Activated CD8-positive, alpha-beta T cell treated with anti-CD3 and anti-CD28 coated beads, Interleukin-2, amount 10 ng/mL, durations not matched to agents 7 days and 5 days (primary cell): ENCODE measurements at places on chromosomes 12 and 14. TPM values are rescaled to one million over a fixed set of nuclear protein-coding genes. Genes with fewer than 3 reads are reported as not detected.

DNA sequence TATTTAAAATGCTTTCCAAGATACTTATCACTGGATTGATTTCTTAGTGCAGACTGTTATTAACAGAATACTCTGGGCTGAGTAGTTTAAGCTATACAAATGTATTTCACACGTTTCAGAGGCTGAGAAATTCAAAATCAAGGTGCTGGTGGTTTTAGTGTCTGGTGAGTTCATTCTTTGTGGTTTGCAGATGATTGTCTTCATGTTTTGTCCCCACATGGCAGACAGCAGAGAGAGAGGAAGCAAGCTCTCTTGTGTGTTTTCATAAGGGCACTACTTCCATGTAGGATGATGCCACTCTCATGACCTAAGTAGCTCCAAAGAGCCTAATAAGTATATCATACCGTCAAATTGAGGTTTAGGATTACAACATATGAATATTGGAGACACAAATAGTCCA is 1348.9 kb upstream of the FLRT2 start:
- no peak overlapping the region for H3K27ac ChIP-seq
- H3K27me3 ChIP-seq, result no peaks in the 10 kb centered on the region
- no peaks in the 10 kb centered on the region for H3K4me1 ChIP-seq
- H3K36me3 ChIP-seq, result no peaks in the 10 kb centered on the region
- no peak overlapping the region for H3K4me3 ChIP-seq

DNA sequence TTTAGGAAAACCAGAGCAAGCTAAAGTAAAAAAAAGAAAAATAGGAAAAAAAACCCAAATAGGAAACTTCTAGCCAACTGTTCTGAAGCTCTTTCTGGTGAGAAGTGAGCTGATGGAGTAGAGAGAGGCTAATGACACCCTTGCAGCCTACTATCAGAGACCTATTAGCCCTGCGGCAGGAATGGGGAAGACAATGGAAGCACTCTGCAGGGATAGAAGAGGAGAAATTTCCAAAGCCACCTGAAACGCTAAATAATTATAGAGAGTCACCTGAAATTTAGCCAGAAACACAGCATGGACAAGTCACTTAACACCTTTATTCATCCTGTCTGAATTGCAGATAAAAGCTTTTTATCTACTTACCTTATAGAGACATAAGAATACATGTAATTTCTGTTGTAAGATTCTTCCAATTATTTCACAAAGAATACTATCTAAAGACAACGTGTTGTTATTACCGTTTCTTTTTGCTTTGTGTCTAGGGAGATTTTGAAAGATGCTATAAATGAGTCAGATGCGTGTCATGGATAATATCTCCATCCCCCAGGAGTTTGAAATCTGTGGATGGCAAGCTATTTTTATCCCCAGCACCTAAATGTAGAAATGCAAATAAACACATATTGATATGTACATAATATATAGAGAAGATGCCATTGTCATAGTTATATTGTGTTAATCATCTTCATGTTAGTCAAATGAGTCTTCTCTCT is 138.6 kb downstream of the TPH2 start:
- no peak for DNase-seq
- H3K4me3 ChIP-seq, result no peak overlapping the region
- H3K4me1 ChIP-seq, result no peaks in the 10 kb centered on the region
- H3K27ac ChIP-seq, result no peak overlapping the region

DNA sequence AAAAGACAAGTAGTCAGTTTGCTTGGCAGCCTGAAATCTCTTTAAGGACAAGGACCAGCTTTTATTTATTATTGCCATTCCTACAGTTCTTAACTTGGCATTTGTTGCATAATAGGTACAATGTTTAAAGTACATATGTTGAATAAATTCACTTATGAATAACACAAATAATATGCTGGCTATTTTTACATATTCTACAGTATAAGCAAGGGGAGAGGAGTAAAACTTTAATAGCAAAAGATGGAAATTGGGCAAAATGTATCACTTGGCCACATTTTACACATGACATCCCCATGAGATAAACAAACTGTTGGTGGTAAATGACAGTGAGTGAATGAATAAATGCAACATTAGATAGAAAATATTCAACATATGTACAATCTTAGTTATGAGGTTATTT is 333.1 kb downstream of the DIO2 start:
- H3K36me3 ChIP-seq, result no peaks in the 10 kb centered on the region
- no peak overlapping the region for H3K27ac ChIP-seq

LRFN5 gene
- total RNA-seq, result not detected

SOX5 gene
- total RNA-seq, result not detected

DNA sequence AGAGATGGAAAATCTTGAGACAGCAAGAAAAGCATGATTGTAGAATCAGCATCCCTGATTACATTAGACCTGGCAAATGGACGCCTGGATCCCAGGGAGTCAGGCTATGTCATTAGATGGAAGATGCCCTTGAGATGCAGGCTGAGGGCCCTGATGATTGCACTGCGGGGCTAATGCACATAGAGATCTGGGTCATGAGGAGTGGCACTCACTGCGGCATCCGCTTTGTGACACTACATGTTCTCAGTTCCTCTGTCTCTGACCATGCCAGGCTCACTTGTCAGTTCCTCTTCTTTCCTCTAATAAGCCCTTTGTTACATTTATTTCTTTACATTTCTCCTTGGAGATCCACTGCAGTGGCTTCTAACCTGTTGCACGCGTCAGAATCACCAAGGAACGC is 70.1 kb upstream of the GPATCH2L start:
- H3K27ac ChIP-seq, result no peak overlapping the region
- no peak overlapping the region for H3K4me3 ChIP-seq
- no peak for DNase-seq
- H3K4me1 ChIP-seq, result no peaks in the 10 kb centered on the region

- no peak overlapping the region for H3K27ac ChIP-seq
- H3K4me3 ChIP-seq, result no peak overlapping the region
- no peaks in the 10 kb centered on the region for H3K27me3 ChIP-seq
- no peak for DNase-seq
Observed at GRCh38 chr14:90960818-90961217, 99.6 kb downstream of the RPS6KA5 start.

- no peaks in the 10 kb centered on the region for H3K4me1 ChIP-seq
- no peaks in the 10 kb centered on the region for H3K27me3 ChIP-seq
Observed at GRCh38 chr12:126051611-126052107, 986.4 kb downstream of the AACS start.

STAC3 gene
- total RNA-seq, result 9.9 TPM

- no peak overlapping the region for H3K4me3 ChIP-seq
- no peaks in the 10 kb centered on the region for H3K27me3 ChIP-seq
- H3K36me3 ChIP-seq, result peaks cover 4% of the 10 kb centered on the region
- peaks cover 12% of the 10 kb centered on the region for H3K4me1 ChIP-seq
- DNase-seq, result no peak
Observed at GRCh38 chr14:102469261-102469660, 40.3 kb downstream of the ANKRD9 start.

GRCh38 chr14:39218171-39218769 is 15.4 kb upstream of the MIA2 start:
- H3K4me3 ChIP-seq, result no peak overlapping the region
- no peak for DNase-seq
- H3K27ac ChIP-seq, result no peak overlapping the region
- peaks cover 24% of the 10 kb centered on the region for H3K4me1 ChIP-seq
- H3K27me3 ChIP-seq, result no peaks in the 10 kb centered on the region

- H3K27me3 ChIP-seq, result no peaks in the 10 kb centered on the region
- H3K4me1 ChIP-seq, result peaks cover 7% of the 10 kb centered on the region
- H3K27ac ChIP-seq, result no peak overlapping the region
- DNase-seq, result no peak
- H3K36me3 ChIP-seq, result peaks cover 9% of the 10 kb centered on the region
Observed at GRCh38 chr12:89674326-89674942, 34.2 kb downstream of the ATP2B1 start.

- H3K4me1 ChIP-seq, result peaks cover 29% of the 10 kb centered on the region
- peaks cover 5% of the 10 kb centered on the region for H3K36me3 ChIP-seq
- H3K27me3 ChIP-seq, result no peaks in the 10 kb centered on the region
- peak overlapping the region; percentile 78 for H3K4me3 ChIP-seq
- H3K27ac ChIP-seq, result peak overlapping the region; percentile 90
Observed at GRCh38 chr12:116171549-116171948, 105.9 kb downstream of the MED13L start.

GAS2L3 gene
- total RNA-seq, result 2.7 TPM

TAS2R20 gene
- 2.2 TPM for total RNA-seq

DNA sequence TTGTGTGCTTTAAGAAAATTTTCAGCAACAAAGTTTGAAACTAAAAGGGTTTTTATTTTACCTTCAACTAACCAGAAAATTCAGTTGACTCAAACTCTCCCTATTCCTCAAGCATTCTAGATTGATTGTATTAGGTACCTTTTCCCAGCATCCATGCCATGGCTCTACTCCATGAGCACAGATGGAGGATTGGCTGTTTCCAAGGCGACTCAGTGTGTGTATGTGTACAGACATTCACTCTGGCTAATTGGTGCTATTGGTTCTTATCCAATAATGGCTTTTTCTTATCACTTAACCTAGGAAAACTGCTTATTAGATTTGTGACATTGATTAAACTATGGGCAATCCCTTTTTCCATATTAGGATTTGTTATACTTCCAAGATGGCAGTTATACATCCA is 202.6 kb downstream of the ANO6 start:
- no peak overlapping the region for H3K4me3 ChIP-seq
- H3K36me3 ChIP-seq, result peaks cover 38% of the 10 kb centered on the region
- H3K4me1 ChIP-seq, result no peaks in the 10 kb centered on the region
- H3K27ac ChIP-seq, result no peak overlapping the region

GRCh38 chr14:69682621-69683263 is 71.3 kb downstream of the SUSD6 start:
- no peaks in the 10 kb centered on the region for H3K27me3 ChIP-seq
- no peak overlapping the region for H3K4me3 ChIP-seq
- H3K27ac ChIP-seq, result peak overlapping the region; percentile 26
- peaks cover 63% of the 10 kb centered on the region for H3K4me1 ChIP-seq
- DNase-seq, result peak; percentile 41
- H3K36me3 ChIP-seq, result peaks cover 30% of the 10 kb centered on the region

GRCh38 chr14:32576088-32576795 is 247.1 kb downstream of the AKAP6 start:
- H3K27me3 ChIP-seq, result peaks cover 12% of the 10 kb centered on the region
- DNase-seq, result peak; percentile 55
- no peak overlapping the region for H3K4me3 ChIP-seq
- H3K36me3 ChIP-seq, result no peaks in the 10 kb centered on the region
- no peak overlapping the region for H3K27ac ChIP-seq
- no peaks in the 10 kb centered on the region for H3K4me1 ChIP-seq

- no peak overlapping the region for H3K27ac ChIP-seq
- peaks cover 5% of the 10 kb centered on the region for H3K27me3 ChIP-seq
- peak; percentile 82 for DNase-seq
- peaks cover 18% of the 10 kb centered on the region for H3K4me1 ChIP-seq
- H3K4me3 ChIP-seq, result peak overlapping the region; percentile 77
Observed at GRCh38 chr14:75577729-75578101, 705 bp upstream of the FLVCR2 start.

GRCh38 chr14:35932659-35933159 is 106.6 kb downstream of the BRMS1L start:
- H3K4me1 ChIP-seq, result peaks cover 48% of the 10 kb centered on the region
- no peaks in the 10 kb centered on the region for H3K27me3 ChIP-seq
- DNase-seq, result peak; percentile 73
- H3K36me3 ChIP-seq, result peaks cover 11% of the 10 kb centered on the region

GRCh38 chr12:34295366-34296142 is 273.3 kb downstream of the ALG10 start:
- H3K36me3 ChIP-seq, result peaks cover 2% of the 10 kb centered on the region
- no peak for DNase-seq
- no peaks in the 10 kb centered on the region for H3K27me3 ChIP-seq
- no peak overlapping the region for H3K4me3 ChIP-seq
- no peaks in the 10 kb centered on the region for H3K4me1 ChIP-seq

RAD52 gene
- 20.9 TPM for total RNA-seq

- H3K4me3 ChIP-seq, result no peak overlapping the region
- no peaks in the 10 kb centered on the region for H3K27me3 ChIP-seq
- no peak for DNase-seq
Observed at GRCh38 chr12:56461235-56462159, 6.9 kb upstream of the SPRYD4 start.

- DNase-seq, result no peak
- no peak overlapping the region for H3K4me3 ChIP-seq
- no peaks in the 10 kb centered on the region for H3K27me3 ChIP-seq
- no peaks in the 10 kb centered on the region for H3K36me3 ChIP-seq
Observed at GRCh38 chr14:20684662-20685456, 499 bp downstream of the RNASE4 start.

- no peaks in the 10 kb centered on the region for H3K4me1 ChIP-seq
- H3K27ac ChIP-seq, result no peak overlapping the region
- H3K4me3 ChIP-seq, result no peak overlapping the region
- no peak for DNase-seq
Observed at GRCh38 chr12:114160445-114160844, 194.3 kb upstream of the RBM19 start.

GRCh38 chr12:79402606-79403005 is 288.2 kb downstream of the PAWR start:
- no peak for DNase-seq
- H3K27ac ChIP-seq, result no peak overlapping the region
- H3K4me1 ChIP-seq, result no peaks in the 10 kb centered on the region
- H3K27me3 ChIP-seq, result no peaks in the 10 kb centered on the region

DNA sequence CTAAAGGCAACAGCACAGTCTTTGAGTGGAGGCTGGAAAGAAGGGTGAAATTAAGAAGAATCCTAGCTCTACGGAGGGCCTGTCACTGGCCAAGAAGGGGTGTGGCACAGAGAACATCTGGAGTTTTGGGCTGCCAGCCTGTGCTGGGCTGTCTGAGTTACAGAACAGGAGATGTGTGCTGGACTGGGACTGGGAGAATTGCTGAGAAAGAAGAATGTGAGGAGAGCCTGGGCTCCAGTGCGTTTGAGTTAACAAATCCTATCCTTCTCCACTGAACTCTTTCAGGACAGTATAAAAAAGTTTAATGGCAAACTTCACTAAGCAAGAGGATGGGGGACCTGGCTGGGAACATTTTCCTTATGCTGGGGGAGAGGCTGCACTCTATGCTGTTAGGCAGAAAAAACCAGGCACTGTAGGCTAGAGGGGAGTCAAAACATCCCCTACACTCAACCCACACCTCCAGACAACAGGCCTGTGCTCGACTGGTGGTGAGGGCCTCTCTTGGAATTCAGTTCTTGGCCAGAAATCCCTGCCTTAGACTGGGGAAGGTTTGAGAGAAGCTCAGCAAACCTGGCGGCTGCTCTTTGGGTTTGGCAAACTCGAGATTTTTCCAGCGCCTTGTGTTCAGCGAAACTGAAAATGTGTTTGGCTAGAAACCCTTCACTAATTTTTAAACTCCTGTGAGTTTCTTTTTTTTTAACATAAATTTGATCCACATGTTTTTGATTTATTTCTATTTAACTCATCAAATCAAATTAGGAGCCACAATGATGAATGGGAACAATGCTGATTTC is 217.3 kb downstream of the MON2 start:
- H3K36me3 ChIP-seq, result no peaks in the 10 kb centered on the region
- no peak overlapping the region for H3K27ac ChIP-seq
- peaks cover 17% of the 10 kb centered on the region for H3K27me3 ChIP-seq
- no peak overlapping the region for H3K4me3 ChIP-seq

TSPAN19 gene
- total RNA-seq, result not detected

ACVR1B gene
- total RNA-seq, result 8.8 TPM

SERPINA5 gene
- total RNA-seq, result not detected

GRCh38 chr14:76696791-76697190 is 64.5 kb upstream of the VASH1 start:
- no peak overlapping the region for H3K4me3 ChIP-seq
- H3K36me3 ChIP-seq, result no peaks in the 10 kb centered on the region
- H3K4me1 ChIP-seq, result no peaks in the 10 kb centered on the region
- peaks cover 6% of the 10 kb centered on the region for H3K27me3 ChIP-seq

- peak overlapping the region; percentile 33 for H3K4me3 ChIP-seq
- DNase-seq, result no peak
- H3K4me1 ChIP-seq, result peaks cover 5% of the 10 kb centered on the region
- H3K36me3 ChIP-seq, result no peaks in the 10 kb centered on the region
- no peaks in the 10 kb centered on the region for H3K27me3 ChIP-seq
Observed at GRCh38 chr12:22431693-22432251, 97.3 kb upstream of the ST8SIA1 start.
